Endodermal cell (in vitro differentiated cells): ENCODE measurements at places on chromosomes 4 and X.

DNA sequence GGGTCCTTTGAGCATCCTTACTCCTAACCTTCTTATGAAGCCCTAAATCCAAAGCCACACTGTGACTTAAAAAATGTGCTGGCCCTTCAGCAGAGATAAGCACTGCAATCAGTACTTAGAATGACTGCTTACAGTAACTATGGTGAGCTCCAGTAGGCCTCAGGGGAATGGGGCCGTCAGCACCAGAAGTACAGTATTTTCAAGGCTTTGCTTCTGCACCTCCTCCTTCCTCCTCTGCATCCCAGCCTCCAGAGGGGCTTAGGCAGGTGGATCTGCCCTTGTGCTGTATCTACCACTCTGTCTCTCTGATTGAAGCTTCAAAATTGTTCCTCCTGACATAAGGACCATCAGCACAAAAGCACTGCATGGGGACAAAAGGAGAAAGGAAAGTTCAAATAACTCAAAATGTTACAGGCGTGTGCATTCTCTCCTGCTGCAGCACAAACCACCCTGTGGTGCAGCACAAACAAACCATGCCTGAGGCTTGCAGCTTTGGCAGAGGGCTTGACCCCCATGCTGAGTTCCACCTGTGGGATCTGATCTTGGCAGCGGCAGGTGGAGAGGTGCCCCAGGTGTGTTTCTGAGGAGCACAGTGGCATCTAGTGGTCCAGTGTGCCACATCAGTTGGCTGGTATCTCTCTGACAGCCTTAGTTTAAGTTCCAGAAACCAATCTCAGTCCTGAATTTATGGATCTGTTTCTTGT lies 164.7 kb downstream of the SOWAHB start:
- peak; percentile 77 for DNase-seq

DNA sequence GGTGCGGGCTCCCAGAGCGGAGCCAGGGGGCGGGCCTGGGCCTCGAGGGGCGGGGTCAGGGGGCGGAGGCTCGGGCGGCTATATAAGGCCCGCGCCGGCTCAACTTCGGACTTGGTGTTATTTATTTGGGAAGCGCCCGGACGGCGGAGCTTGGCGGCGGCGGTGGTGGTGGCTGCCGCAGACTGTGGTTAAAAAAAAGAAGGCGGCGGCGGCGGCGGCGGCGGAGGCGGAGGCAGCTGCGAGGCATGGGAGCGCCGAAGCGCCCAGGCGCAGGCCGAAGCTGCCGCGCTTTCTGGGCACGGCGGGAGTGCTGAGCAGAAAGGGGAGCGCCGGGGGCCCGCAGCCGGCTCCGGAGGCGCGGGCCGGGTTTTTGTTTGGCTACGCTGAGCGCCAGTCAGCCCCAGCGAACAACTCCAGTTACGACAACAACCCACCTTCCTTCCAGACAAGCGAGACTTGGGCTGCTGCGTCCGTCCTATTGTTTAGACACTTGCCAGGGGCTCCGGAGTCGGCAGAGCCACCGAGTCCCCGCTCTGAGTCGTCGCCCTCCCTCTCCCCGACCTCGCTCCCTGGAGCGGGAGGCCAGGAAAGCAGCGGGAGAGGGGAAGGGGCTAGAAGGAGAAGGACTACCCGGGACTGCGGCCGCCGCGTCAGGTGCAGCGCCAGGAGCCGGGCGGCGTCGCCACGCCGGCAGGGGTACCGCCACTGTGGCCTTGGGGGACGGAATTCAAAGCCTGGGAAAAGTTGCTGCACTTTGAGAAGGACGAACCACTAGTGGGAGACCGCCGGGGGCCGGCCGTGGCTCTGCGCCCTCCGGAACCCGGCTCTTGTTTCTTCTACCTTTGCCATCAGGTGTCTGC lies at the start of gene SLIT2:
SLIT2 (plus strand) TSS at position 110 of the 860 bp plus-strand sequence. CDS start 1,911 bp downstream, outside the sequence.
- peak; percentile 96 for DNase-seq

- DNase-seq, result no peak
These were observed 175.3 kb downstream of the MAML3 start for GRCh38 chr4:139978692-139979091.

- DNase-seq, result no peak
These were observed 60.7 kb upstream of the PLAC1 start for GRCh38 chrX:134718966-134719317.

GRCh38 chrX:69361311-69361845 lies 142.7 kb upstream of the NALF2 start:
- DNase-seq, result no peak

DNA sequence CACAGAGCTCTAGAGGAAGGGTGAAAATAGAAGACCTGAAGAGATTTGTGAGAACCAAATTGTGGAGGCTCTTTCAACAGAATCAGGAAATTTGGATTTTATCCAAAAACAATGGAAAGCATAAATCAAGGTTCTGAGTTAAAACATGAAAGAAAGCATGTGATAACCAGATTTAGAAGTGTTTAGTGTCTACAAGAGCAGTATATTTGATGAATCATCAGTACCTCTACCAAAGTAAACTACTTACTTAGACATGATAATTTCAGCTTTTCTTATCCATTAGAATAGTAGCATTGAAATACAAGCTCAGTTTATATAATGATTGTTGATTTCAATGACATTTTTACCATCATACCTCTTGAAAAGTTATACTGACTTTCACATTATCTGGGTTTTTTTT lies 25.9 kb upstream of the INTU start:
- no peak for DNase-seq

- DNase-seq, result peak; percentile 88
These were observed 30.5 kb upstream of the COL25A1 start for GRCh38 chr4:109332926-109333464.

DNA sequence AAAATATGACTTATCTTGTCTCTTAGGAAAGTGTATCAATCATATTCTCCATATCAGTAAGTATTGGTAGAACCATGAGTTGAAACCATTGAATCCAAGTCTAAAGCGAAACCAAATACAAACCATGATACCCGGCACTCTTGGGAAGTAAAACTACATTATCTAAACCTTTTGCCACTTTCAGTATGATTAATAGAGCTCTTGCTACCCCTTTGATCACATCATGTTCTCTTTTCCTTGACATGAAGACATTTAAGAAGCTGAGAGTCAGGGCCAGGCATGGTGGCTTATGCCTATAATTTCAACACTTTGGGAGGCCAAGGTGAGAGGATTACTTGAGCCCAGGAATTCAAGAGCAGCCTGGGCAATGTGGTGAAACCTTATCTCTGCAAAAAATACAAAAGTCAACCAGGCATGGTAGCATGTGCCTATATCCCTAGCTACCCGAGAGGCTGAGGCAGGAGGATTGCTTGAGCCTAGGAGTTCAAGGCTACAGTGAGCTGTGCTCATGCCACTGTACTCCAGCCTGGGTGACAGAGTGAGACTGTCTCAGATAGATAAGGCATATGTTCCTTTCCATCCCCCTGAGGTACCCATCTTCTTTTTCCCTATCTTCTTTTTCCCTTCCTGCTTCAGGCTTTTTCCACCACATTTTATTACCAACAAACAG lies 45.4 kb downstream of the CEP135 start:
- no peak for DNase-seq

DNA sequence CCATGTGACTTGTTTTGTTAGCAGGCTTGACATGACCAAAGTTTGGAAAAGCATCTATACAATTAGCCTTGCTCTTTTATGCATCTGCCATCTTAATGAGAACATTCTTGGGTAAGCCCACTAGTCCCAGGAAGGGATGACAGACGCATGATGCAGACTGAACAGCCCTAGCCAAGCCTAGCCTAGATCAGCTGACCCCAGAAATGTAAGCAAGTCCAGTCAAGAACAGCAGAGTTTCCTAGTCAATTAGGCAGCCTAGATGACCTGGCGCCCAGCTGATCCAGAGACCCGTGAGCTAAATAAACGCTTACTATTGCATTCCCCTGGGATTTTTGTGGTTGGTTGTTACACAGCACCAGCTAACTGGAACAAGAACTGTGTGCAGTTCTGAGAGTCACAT lies 457.9 kb downstream of the BCOR start:
- no peak for DNase-seq

DNA sequence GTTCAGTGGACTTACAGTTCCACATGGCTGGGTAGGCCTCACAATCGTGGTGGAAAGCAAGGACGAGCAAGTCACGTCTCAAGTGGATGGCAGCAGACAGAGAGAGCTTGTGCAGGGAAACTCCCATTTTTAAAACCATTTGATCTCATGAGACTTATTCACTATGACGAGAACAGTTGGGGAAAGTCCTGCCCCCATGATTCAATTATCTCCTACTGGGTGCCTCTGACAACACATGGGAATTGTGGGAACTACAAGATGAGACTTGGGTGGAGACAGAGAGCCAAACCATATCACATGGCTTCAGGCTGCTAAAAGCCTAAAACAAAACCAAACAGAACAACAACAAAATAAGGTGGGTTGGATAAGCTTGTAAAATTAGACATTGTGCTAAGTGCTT lies 194.4 kb upstream of the CPEB2 start:
- no peak for DNase-seq

DNA sequence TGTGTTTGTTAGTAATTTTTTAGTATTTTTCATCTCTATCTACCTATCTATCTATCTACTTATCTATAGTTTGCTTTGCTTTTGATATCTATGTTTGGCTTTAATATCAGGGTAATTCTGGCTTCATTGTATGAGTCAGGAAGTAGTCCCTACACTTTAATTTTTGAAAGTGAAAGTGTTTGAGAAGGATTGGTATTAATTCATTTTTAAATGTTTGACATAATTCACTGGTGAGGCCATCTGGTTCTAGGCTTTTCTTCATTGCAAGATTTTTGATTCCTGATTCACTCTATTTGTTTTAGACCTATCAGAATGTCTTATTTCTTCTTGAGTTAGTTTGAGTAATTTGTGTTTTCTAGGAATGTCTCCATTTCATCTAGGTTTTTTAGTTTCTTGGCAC lies 20.2 kb upstream of the TCP11X2 start:
- DNase-seq, result no peak

DNA sequence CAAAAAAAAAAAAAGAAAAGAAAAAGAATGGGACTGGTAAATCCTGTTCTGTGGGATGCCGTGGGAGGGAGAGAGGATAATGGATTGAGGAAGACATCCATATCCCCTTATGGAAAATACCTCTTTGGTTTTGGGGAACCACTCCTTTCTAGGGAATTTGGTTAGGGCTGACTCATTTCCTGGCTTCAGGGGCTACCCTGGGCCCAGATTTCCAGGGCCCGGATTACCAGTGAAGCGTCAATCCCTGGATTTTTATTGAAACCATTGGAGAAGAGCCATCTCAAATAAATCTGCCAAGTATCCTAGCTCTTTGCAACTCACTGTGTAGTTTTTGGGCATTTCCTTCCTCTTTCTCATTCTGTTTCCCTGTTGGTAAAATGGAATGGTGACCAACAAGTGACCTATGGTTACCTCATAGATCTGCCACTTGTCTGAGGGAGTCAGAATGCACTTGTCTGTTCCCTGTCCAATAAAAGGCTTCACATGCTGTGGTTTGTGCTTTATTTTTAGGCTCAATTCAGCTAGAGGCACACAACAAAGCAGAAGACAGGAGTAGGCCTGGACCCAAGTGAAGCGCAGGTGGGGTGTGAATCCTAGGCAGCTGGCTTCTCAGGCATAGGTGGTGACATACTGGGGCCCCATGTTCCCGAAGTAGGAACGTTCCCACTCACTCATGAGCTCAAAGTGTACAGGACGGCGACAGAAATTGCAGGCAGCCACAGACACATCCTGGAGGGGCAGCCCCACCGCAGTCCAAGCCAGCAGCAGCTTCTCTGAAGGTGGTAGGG lies 8.6 kb downstream of the APEX2 start:
- no peak for DNase-seq

DNA sequence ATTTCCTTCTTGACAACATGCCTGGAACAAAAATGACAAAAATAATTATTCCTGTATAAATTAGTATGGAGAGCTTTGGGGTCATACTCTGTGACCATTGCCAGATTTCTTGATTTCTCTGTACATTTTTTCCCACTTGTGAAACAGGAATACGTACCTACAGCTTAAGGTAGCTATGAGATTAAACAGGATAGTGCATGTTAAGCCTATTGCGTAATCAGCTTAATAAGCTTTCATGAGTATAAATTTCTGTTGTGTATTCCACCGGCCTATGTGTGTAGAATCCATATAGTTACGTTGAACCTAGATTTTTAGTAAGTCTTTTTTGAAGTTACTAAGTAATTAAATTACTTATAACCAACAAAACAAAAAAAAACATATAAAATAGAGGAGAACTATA lies 334.9 kb downstream of the DCTD start:
- no peak for DNase-seq

- DNase-seq, result no peak
These were observed 185.5 kb upstream of the ANXA10 start for GRCh38 chr4:167906851-167907250.
